ENCODE measurements at places on chromosomes 13 and 19. TPM values are rescaled to one million over a fixed set of nuclear protein-coding genes. Genes with fewer than 3 reads are reported as not detected.

CYP2A7 gene
- not detected for total RNA-seq

- H3K27ac ChIP-seq = no peak overlapping the region
- no peaks in the 10 kb centered on the region for H3K27me3 ChIP-seq
- DNase-seq = no peak
- peaks cover 5% of the 10 kb centered on the region for H3K36me3 ChIP-seq
- H3K4me3 ChIP-seq = no peak overlapping the region
Observed at GRCh38 chr19:32475141-32476031, 69.8 kb downstream of the DPY19L3 start.

DNA sequence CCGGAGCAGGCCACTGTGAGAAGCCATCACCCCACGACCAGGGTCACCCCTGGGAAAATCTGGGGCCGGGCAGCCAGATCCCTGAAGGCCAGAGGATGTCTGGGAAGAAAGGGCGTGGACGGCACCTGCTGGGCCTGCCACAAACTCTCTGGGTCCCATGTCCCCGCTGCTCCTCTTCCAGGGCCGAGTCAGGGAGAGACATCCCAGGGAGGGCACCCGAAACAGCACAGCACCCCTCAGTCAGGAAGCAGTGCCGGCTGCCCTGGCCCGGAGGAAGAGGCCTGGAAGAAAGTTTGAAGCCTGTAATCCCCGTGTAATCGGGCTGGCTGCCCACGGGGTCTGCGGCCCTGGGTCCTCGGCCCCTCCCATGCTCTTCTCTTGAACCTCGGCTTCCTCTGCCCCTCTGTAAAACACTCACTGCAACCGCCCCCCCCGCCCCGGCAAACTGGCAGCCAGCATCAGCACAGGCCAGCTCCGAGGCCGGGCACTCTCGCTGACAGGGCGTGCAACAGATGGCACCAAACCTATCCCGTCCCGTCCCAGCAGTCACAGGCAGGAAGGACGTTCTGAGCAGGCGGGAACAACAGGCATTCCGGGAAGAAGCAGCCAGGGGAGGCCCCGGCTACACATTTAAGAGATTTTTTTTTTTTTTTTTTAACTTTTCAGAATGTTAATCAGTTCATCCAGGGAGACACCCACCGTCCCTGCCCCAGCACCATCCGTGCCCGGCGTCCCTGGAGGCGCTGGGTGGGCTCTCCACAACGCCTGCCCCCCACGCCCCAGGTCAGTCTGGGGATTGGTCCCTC is 1.5 kb downstream of the SBNO2 start:
- peaks cover 6% of the 10 kb centered on the region for H3K36me3 ChIP-seq
- peak overlapping the region; percentile 89 for H3K4me3 ChIP-seq
- DNase-seq = no peak
- peak overlapping the region; percentile 82 for H3K27ac ChIP-seq

DNA sequence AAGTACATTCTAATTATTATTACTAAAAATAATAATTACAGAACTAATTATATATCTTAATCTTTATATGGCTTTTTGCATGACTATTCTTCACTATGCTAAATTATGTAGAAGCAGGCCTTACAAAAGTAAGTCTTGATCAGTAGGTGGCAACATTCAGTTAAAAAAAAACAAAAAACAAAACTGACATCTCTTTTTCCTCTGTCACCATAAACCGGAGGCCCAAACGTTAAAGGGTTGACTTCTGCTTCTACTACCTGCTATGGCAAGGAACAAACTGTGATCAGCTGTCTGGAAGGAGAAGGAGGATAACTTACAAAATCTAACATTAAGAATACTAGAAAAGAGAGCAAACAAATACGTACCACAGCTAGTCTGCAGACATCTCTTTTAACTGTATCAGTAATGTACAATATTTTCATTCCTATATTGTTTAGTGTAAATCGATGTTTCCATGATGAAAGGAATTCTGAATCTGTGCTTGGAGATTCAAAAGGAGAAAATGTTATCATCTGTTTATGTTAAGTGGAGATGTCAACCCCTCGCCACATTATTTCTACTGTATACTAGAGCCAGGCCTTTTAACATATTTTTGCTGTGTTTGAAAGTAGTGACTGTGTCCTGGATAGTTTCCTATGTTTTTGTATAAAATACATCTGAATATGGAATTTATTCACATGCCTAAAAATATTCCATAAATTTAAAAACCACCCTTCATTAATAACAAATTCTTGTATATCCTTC is 1525.4 kb downstream of the SLITRK1 start:
- no peaks in the 10 kb centered on the region for H3K36me3 ChIP-seq
- no peak overlapping the region for H3K4me3 ChIP-seq
- H3K27ac ChIP-seq = no peak overlapping the region
- no peaks in the 10 kb centered on the region for H3K27me3 ChIP-seq
- no peaks in the 10 kb centered on the region for H3K4me1 ChIP-seq
- no peak for DNase-seq

PCDH17 gene
- 0.15 TPM for total RNA-seq

RNF17 gene
- 1.1 TPM for total RNA-seq

PNMA8B gene
- 0.18 TPM for total RNA-seq

- H3K4me3 ChIP-seq = no peak overlapping the region
- H3K36me3 ChIP-seq = peaks cover 2% of the 10 kb centered on the region
- no peak overlapping the region for H3K27ac ChIP-seq
- no peak for DNase-seq
- H3K27me3 ChIP-seq = no peaks in the 10 kb centered on the region
- peaks cover 7% of the 10 kb centered on the region for H3K4me1 ChIP-seq
Observed at GRCh38 chr19:19334063-19334988, 13.7 kb downstream of the MAU2 start.

MEDAG gene
- total RNA-seq = not detected

- no peak overlapping the region for H3K27ac ChIP-seq
- H3K36me3 ChIP-seq = peaks cover 2% of the 10 kb centered on the region
- peak overlapping the region; percentile 36 for H3K4me3 ChIP-seq
- no peak for DNase-seq
Observed at GRCh38 chr13:24162604-24163003, 2.1 kb downstream of the SPATA13 start.

DNA sequence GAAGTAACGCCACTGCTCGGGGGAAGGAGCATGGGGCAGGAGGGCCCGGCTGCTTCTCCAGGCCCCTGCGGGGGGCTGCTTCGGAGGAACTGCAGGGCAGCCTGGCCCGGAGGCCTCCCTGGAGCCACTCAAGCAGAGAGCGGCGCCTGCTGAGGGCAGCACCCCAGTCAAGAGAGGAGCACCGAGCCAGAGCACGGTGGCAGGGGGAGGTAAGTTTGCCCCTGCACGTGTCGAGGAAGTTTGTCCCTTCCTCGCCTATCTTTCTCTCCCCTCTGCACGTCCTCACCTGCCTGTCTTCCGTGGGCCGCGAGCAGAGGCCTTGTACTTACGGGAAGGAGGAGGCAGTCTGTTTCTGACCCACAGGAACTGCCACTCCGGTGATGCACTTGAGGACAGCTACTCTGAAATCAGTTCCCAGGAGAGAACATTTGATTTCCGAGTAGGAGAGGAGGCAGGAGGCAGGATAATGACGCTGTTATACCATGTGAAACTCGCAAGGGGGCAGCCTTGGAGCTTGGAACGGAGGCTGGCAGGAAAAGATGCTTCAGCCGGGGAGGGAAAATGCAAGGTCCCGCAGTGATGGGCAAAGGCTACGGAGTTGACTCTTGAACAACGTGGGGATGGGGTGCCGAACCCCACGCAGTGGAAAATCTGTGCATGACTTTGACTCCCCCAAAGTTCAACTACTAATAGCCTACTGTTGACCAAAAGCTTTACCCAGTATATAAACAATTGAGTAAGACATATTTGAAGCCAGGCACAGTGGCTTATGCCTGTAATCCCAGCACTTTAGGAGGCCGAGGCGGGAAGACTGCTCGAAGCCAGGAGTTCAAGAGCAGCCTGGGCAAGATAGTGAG is 5.0 kb downstream of the FFAR1 start:
- peaks cover 11% of the 10 kb centered on the region for H3K4me1 ChIP-seq
- H3K27ac ChIP-seq = no peak overlapping the region
- no peak overlapping the region for H3K4me3 ChIP-seq
- peaks cover 4% of the 10 kb centered on the region for H3K27me3 ChIP-seq

DNA sequence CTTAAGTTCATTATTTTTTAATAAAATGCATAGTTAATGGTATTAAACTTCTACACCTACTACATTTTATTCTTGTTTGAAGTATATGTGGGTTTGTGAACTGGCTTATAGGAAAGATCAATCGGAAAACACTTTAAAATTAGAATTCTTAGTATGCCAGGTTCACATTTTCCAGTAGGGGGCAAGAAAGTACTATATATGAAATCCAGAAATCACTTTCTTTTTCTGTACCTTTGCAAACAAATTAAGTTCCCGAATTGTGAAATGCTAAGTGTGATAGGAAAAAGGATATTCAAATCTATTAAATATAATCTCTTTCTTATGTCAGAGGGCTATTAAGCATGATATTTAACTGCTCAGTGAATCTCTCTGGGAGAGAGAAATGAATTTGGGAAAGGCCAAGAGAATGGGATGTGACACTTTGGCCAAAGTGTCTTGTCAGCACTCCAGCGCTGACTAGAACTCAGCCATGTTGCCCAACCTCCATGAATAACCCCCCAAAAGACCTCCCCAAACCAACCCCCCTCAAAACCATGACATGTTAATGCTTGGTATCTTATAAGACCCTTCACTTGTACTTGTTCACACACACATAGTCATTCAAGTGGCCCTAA is 122.6 kb upstream of the SLC10A2 start:
- no peaks in the 10 kb centered on the region for H3K4me1 ChIP-seq
- H3K36me3 ChIP-seq = no peaks in the 10 kb centered on the region
- no peak overlapping the region for H3K4me3 ChIP-seq
- no peak overlapping the region for H3K27ac ChIP-seq
- H3K27me3 ChIP-seq = peaks cover 19% of the 10 kb centered on the region

- DNase-seq = no peak
- no peaks in the 10 kb centered on the region for H3K4me1 ChIP-seq
- no peak overlapping the region for H3K4me3 ChIP-seq
- no peak overlapping the region for H3K27ac ChIP-seq
- no peaks in the 10 kb centered on the region for H3K36me3 ChIP-seq
Observed at GRCh38 chr19:13579388-13580060, 73.2 kb upstream of the CACNA1A start.

DNA sequence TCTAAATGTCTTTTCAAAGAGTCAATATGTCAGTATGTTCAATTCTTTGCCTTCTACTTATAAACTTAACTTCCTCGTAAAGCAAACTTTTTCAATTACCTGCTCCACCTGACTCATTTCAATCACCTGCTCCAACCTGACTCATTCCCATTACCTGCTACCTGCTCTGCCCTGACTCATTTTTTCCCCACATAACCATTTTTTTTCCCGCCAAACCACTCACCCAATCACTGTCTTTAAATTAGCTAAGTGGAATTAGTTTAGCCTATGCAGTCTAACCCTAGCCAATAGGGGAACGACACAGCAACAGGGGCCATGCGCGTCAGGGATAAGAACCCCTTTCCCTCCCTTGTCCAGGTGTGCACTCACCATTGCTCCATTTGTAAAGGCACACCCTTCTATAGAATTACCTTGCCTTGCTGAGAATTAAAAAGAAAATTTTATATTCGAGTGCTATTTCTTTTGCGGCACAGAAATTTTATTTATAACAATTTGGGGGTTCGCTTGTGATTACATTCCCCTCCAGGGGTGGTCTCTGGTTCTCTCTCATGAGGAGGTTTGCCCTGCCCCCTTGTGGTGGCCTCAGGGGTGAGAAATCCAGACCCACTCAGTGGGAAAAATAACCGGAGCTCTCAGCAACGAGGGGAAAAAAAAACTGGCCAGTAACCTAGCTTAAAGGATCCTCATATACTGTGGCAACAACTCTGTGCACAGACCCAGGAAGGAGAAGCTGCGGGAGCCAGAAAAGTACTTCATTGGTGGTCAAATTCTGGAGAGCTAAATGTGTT is 193.1 kb downstream of the ZNF486 start:
- no peak overlapping the region for H3K4me3 ChIP-seq
- H3K27me3 ChIP-seq = no peaks in the 10 kb centered on the region
- no peaks in the 10 kb centered on the region for H3K36me3 ChIP-seq
- H3K4me1 ChIP-seq = no peaks in the 10 kb centered on the region

SYNGR4 gene
- total RNA-seq = not detected

KLK12 gene
- total RNA-seq = not detected

- H3K36me3 ChIP-seq = no peaks in the 10 kb centered on the region
- H3K27me3 ChIP-seq = no peaks in the 10 kb centered on the region
- no peak overlapping the region for H3K4me3 ChIP-seq
- no peak for DNase-seq
- peaks cover 22% of the 10 kb centered on the region for H3K4me1 ChIP-seq
- H3K27ac ChIP-seq = no peak overlapping the region
Observed at GRCh38 chr19:3809881-3810707, 23.9 kb upstream of the MATK start.

DNA sequence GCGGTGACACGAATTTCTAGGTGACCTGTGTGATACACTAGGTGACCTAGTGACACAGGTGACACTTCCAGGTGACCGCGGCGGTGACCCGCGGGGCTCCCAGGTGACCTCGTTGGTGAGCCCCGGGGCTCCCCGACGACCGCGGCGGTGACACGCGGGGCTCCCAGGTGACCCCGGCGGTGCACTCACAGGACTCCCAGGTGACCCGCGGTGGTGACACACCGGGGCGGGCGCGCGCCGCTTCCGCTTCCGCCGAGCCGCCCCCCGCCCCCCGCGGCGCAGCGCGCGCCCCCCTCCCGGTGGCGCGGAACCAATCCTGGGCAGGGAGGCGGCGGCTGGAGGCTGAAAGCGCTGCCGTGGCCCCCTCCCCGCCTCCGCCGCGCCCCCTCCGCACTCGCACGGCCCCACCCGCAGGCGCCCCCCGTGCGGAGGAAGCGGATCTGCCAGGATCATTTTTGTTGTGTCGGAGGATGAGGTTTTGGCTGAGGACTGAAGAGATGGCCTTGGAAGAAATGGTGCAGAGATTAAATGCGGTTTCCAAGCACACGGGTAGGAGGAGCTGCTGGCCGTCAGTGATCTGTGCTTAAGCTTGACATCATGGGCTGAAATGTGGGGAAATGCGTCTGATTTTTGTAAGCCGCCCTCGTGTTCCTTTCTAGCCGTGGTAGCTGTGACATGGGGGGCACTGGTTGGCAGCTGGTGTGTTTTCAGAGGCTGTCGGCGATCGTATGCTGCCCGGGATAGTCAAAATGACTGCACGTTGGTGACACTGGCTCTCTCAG is at the start of gene MCF2L:
MCF2L (plus strand) TSS at position 305 of the 782 bp plus-strand sequence; CDS start at position 471, 166 bp downstream.
- DNase-seq = peak; percentile 47
- H3K4me3 ChIP-seq = peak within 1 kb of the TSS; percentile 93
- peaks cover 6% of the 10 kb centered on the region for H3K27me3 ChIP-seq
- H3K27ac ChIP-seq = peak within 1 kb of the TSS; percentile 88
- peaks cover 25% of the 10 kb centered on the region for H3K4me1 ChIP-seq

MIR17HG gene
- total RNA-seq = 9.1 TPM

- H3K27ac ChIP-seq = no peak overlapping the region
- H3K36me3 ChIP-seq = no peaks in the 10 kb centered on the region
- DNase-seq = no peak
- H3K4me1 ChIP-seq = no peaks in the 10 kb centered on the region
- H3K4me3 ChIP-seq = no peak overlapping the region
Observed at GRCh38 chr13:33582121-33582520, 235.8 kb upstream of the RFC3 start.

DNA sequence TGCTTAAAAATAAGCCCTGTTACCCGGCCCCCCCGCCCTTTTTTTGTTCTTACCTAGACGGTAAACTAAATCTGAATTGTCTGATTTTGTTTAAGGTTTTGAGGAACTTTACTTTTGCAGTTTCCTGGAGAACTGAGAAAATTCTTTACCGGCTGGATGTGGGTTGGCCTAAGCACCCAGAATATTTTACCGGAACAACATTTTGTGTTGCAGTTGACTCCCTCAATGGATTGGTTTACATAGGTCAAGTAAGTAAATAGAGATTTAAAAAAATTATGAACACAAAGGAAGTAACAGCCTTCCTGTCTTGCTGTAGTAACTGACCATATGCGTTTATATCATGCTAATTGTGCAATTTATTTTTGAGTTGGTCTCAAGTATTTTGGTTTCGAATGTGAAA is 785 bp downstream of the NHLRC3 start:
- no peaks in the 10 kb centered on the region for H3K27me3 ChIP-seq
- H3K27ac ChIP-seq = peak overlapping the region; percentile 98
- H3K36me3 ChIP-seq = peaks cover 3% of the 10 kb centered on the region
- H3K4me1 ChIP-seq = peaks cover 35% of the 10 kb centered on the region
- peak overlapping the region; percentile 96 for H3K4me3 ChIP-seq

Data from T-helper 17 cell (primary cell).